PC-9 (cell line): ENCODE measurements at places on chromosomes 6 and 20. TPM values are rescaled to one million over a fixed set of nuclear protein-coding genes. Genes with fewer than 3 reads are reported as not detected.

DNA sequence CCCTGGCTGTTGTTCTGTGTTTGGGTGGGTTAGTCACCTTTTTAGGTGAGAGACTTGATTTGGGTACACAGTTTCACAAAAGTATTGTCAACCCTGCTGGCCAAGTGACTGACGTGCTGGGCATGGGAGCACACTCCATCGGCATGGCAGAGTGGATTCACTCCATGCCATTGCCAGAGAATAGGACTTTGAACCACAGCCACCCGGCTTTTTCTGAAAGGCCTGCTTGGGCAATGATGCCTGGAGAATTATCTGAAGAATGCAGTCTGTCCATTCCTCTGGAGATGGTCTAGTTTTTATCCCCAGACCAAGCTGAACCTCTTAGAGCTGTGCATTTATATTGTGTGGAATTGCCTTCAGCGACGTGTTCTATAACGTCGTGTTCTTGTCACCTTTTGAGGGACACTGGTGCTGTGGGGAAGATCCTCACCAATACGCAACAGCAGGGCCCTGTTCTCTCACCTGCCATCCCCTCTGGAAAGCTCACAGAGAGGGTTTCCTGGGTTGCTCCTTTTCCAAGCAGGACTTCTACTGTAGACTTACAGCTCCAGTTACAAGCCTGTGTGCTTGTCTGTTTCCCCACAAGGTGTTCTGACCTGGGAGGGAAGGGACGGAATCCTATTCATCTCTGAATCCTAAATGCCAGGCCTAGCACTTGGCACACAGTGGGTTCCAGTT, 183.4 kb upstream of the AKAP12 start:
- no peak for DNase-seq

SNTA1 gene
- total RNA-seq, result 7.6 and 10.1 TPM in 2 replicates

GRCh38 chr6:108242721-108243120, 18.1 kb downstream of the SNX3 start:
- DNase-seq, result no peak

DNA sequence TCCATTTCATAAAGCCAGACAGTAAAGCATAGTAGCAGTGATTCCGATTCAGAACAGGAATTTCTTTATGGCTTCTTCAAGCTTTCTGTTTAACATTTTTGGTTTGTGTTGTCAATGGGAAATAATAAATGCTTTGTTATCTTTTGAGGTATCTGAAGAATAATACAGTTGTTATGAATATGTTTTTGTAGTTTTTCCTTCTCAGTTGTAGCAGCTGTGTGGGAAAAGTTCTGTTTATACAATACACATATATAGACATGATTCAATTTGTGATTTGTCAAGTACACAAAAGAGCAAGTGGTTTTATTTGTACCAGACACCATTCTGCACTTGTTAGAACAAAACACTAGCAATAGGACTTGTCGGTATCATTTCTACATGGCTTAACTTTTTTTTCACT, 96.6 kb downstream of the CDYL start:
- no peak for DNase-seq
